ENCODE measurements at places on chromosomes 3 and 15.

- no peak for DNase-seq
Observed at GRCh38 chr3:143637133-143637532, 211.1 kb downstream of the SLC9A9 start.

GRCh38 chr15:100842756-100843730 lies 36.6 kb upstream of the ALDH1A3 start:
- peak; percentile 91 for DNase-seq

DNA sequence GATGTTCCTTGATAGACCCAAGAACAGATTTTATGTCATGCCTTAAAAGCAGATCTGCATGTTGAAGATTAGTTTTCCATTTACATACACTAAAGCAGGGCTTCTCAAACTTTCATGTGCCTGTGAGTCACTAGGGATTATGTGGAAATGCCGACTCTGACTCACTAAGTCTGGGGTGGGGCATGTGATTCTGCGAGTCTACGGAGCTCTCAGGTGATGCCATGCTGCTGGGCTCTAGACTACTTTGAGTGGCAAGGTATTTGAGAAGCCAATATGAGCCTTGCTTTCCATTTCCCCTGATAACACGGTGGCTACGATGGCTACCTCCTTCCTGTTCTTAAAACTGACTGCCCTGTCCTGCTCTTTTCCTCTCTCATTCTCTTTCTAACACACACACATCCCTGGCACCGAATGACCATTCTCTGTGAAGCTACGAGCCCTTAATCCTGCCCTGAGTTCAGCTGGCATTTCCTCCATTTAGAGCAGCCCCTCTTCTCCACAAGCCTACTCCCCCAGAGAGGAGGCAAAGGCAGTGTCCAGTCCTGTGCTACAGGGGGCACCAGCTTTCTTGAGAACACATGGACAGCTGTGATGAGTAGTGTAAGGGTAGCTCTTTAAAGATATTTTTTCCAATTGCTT lies 39.7 kb upstream of the PYGO1 start:
- peak; percentile 71 for DNase-seq

DNA sequence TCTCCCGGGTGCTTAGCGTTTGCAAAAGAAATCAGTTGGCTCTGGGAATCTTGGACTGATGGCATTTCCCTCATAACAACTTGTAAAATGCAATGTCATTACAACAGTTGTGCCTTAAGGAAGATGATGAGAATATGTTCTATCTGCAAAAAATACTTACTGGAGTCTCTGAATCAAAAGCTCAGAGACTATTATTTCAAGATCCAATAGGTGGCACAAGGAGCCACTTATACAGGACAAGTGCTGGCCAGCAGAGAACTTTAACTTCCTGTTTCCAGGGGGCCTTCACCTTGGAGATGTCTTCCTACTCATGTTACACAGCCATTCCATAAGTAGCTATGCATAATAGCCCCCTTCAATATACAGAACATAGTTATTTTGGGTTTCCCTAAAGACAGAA lies 8.9 kb upstream of the RPS27L start:
- peak; percentile 44 for DNase-seq

DNA sequence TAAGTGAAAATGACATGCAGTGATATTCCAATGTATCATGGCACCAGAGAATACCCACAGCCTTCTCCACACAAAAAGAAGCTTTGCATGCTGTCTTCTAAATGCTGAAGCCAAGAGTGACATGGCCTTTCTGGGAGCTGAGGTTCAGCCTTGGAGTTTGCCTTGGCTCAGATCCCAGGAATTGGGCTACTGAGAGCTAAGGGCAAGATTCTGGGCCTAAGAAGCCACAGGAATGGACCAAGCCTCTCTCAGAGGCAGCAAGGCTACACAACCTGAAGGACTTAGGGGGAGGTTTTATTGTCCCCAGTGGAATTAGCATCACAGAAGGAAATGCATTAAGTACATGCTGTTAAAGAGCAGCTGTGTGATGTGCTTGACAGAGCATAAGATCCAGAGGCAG lies 1078.5 kb downstream of the TUSC7 start:
- DNase-seq: peak; percentile 97

DNA sequence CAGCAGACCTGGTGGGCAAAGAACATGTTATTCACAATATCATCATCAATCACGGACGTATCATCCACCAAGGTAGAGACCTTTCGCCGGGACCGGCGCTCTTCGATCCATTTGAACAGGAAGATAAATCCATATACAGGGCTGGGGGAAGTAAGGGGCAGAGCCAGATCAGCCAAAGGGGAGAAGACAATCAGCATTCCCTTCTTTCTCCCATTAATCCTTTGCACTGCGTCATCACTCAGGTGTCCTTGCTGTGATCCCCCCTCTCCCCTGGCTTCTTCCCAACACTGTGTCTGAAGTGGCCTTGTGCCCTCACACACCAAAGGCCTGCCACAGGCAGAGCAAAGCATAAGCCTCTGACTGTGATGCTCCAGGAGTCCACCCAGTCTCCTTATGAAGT lies 36.4 kb downstream of the SEMA3G start:
- no peak for DNase-seq

DNA sequence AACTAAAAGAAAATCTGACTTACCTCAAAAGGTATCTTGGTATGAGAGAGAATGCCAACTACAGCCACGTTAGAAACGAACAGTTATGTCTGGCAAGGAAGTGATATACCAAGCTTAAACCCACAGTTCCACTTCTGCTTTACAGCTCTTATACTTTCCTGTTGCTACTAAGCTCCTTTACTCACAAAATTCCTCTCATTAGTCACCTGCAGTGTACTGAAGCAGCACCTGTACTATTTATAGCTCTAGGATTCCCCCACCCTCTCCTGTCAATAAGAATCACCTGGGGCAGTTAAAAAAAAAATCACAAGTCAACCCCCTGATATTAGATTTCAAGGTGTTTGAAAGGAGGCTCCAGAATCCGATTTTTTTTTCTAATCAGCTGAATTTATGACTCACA lies 2.9 kb upstream of the TMEM266 start:
- no peak for DNase-seq

DNA sequence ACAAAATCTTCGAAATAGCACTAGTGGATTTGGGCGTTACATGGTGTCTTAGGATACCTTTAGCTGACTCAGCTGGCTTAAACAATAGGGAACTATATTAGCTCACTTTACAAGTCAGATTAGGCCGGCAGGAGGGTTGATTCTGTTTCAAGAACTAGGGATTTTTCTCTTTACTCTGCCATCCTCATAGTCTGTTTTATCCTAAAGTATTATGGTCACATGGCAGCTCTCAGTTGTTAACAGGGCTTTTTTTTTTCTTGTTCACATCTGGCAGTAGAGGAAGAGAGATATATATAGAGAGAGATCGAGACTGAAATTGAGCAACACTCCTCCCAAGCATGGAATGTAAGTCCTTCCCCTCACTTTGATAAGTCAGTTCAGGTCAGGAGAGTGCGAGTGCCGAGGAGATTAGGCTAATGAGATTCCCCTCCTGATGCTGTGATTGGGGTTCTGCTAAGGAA lies 32.9 kb downstream of the CHP1 start:
- DNase-seq: no peak

Measured in fibroblast of skin of scalp (primary cell).